ENCODE measurements at places on chromosomes 16 and 17. TPM values are rescaled to one million over a fixed set of nuclear protein-coding genes. Genes with fewer than 3 reads are reported as not detected.

Gene SLC5A2
- total RNA-seq = not detected

Gene KSR1
- total RNA-seq = 46.8 TPM

Gene PAFAH1B1
- 74.6 TPM for total RNA-seq

Gene SPNS3
- not detected for total RNA-seq

Gene MARVELD3
- total RNA-seq = not detected

Gene CACNA1H
- total RNA-seq = 0.66 TPM

Gene RASL10B
- 3.7 TPM for total RNA-seq

Gene HAGH
- 28.1 TPM for total RNA-seq

Gene MMP25
- not detected for total RNA-seq

Gene SENP3
- total RNA-seq = 56.9 TPM

Gene SLC35G3
- not detected for total RNA-seq

Gene IRX5
- total RNA-seq = 0.29 TPM

Gene CCL22
- not detected for total RNA-seq

Gene PLXDC1
- 0.22 TPM for total RNA-seq

Gene SLC5A11
- total RNA-seq = 0.14 TPM

Gene PRDM7
- total RNA-seq = not detected

Gene GSDMA
- total RNA-seq = not detected

Gene MMP28
- total RNA-seq = not detected

Gene AIPL1
- total RNA-seq = not detected

Gene CTRB1
- total RNA-seq = not detected

Gene TBC1D3E
- total RNA-seq = not detected

Gene TEX2
- 16.9 TPM for total RNA-seq

Gene C16orf89
- total RNA-seq = 0.22 TPM

Gene SLC25A10
- 29.5 TPM for total RNA-seq

Gene ADORA2B
- total RNA-seq = 31.1 TPM

Gene CHST5
- under 0.01 TPM for total RNA-seq

Gene ZDHHC1
- total RNA-seq = 4.6 TPM

Gene PDE6G
- total RNA-seq = not detected

Gene PRSS33
- not detected for total RNA-seq

Gene MRTFB
- total RNA-seq = 9.4 TPM

Gene TLCD3B
- total RNA-seq = 0.43 TPM

Gene PDILT
- not detected for total RNA-seq

Gene SLFN14
- not detected for total RNA-seq

Gene KLHL10
- total RNA-seq = not detected

Gene OR2C1
- total RNA-seq = not detected

Gene KRT13
- total RNA-seq = not detected
